Caki2 (cell line): ENCODE measurements at places on chromosomes 13 and 19. TPM values are rescaled to one million over a fixed set of nuclear protein-coding genes. Genes with fewer than 3 reads are reported as not detected.

DNA sequence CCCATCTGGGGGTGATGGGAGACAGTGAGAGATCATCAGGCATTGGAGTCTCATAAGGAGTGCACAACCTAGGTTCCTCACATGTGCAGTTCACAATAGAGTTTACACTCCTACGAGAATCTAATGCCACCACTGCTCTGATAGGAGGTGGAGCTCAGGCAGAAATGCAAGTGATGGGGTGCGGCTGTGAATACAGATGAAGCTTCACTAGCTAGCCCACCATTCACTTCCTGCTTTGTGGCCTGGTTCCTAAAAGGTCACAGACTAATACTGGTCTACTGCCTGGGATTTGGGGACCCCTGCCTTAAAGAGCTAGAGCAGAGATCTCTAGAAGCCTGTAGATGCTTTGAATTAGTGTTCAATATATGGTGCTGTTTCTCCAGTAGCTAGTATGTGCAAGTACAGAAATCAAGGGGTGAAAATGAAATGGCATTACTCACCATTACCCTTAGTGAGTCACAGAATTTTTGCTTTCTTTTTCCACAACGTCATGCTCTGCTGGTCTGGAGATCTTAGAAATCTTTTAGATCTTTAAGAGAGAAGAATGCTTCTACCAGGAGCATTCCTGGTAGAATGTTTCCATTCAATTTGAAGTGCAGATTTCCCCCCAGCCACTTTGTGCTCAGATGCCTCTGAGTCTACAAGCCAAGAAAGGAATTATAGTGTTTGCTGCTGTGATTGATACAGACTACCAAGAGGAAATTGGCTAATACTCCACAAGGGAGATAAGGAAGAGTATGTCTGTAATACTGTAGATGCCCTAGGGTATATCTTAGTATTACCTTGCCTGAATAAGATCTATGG lies 2301.2 kb downstream of the PCDH9 start:
- DNase-seq: peak; percentile 77

DNA sequence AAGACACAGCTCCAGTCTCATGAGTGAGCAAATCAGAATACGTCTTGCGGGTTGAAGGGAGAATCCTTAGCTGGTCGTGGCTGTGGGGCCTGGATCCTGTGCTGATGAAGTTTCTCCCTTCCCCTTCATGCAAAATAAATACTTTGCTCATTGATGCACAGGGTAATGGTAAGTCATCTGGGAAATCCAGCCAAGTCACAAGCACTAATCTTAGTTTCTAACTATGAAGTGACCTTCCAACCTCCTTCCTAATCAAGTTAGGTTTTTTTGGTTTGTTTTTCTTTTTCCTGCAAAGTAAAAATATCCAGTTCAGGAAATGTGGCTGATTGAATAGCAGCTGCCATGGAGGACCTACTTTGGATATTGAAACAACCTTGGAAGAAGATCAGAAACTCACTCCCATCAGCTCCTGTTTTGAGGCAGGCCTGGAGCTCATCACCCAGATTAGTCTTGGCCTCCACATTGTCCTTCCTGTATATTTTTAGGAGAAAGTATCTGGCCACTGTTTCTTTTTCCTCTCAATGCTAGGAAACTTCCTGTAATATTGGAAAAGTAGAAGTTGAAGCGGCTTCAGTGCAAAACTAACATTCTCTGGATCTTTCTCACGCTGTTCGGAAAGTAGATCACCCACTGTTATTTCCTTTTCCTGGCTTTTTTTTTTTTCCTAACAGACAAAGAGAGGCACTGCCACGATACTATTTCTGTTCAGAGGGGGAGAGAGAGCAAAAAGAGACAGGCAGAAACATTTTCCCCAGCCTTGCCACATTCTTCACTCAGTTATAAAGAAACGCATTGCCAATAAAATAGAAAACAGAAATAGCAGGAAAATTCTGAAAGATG lies 12.3 kb upstream of the ARL11 start:
- no peak for DNase-seq

- peak; percentile 16 for DNase-seq
Measured at GRCh38 chr13:113584870-113585671, 518 bp downstream of the TFDP1 start.

- no peak for DNase-seq
Measured at GRCh38 chr13:78586706-78587105, 16.6 kb downstream of the POU4F1 start.

DNA sequence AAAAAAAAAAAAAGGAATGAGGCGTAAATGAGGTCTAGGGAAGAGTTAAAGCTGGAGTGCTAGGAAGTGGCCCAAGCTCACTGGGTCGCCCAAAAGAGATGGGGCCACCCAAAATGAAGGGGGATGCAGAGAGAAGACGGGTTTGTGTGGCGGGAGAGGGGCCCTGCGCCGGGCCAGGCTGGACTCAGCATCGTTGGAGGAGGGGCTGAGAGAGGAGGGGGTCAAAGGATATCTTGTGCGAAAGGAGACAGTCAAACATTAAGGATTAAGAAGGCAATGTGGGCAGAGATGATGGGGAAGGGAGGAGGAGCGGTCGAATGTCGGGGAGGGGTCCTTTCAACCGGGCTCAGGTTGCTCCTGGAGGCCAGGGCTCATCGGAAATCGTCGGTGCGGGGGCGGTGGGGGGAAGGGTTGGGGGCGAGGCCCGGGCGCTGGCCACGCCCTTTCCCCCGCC lies 825 bp upstream of the CARM1 start:
- no peak for DNase-seq

DNA sequence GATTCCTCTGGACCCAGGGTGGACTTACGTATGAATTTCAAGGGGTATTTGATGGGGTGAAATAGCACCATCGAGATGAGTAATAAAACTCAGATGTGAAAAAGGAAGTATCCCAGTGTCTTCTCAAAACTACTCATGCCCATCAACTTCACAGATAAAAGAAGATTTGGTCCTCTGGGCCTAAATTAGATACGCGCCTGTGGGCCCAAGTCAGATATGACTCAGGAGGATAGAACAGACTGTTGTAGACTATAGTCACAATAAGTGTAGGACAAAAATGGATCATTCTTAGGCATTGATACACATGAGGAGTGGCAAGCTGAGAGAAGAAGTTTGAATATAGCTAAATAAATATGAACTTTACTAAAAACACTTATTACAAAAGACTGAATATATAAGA lies 2438.8 kb downstream of the PCDH9 start:
- no peak for DNase-seq

GRCh38 chr13:108985166-108985565 lies 355.8 kb downstream of the MYO16 start:
- DNase-seq: no peak

DNA sequence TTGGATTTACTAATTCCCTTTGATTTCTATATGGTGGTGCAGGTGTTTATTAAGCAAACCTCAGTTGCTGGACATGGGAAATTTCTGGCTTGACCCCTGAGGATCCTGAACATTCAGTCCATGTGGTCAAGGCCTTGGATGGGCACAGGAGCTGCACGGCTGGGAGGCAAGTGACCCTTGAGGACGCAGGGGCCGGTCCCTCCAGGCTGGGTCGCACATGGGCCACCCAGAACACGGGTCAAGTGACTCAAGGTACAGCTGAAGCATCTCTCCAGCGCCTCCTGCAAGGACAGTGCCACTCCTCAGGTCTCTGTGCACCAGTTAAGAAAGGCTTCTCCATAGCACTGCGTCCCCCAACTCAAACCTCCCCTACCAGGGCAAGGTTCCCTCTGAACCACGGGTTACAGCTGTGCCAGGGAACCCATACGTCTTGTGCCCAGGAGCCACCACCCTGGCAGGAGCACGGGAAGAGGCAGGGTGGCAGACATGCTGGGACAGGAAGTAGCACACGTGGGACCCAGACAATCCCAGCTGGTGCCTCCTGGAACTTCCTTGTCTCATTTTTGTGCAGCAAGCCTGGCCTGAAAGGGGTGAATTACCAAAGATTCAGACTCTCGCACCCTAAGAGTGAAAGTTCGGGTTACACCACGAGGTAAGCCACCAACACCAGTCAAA lies 93.1 kb downstream of the SPACA7 start:
- no peak for DNase-seq

DNA sequence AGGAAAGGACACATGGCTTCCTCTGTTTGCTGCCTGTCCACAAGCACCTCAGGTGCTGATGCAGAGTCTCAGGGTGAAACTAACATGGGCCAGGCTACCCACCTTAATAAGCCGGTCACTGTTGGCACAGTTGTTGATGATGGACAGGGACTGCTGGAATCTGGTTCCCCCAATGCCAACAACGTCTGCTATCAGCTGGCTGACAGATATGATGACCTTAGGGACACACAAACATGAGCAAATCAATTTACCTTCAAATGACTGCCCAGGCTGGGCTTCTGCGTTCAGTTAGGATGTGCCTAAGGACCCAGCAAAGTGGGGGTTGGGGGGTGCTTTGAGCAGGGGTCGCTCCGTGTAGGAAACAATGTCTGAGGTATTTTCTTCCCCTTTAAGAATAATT lies 77.1 kb upstream of the SLC15A1 start:
- no peak for DNase-seq

GRCh38 chr13:75836441-75836840 lies 200.3 kb downstream of the LMO7 start:
- DNase-seq: no peak

DNA sequence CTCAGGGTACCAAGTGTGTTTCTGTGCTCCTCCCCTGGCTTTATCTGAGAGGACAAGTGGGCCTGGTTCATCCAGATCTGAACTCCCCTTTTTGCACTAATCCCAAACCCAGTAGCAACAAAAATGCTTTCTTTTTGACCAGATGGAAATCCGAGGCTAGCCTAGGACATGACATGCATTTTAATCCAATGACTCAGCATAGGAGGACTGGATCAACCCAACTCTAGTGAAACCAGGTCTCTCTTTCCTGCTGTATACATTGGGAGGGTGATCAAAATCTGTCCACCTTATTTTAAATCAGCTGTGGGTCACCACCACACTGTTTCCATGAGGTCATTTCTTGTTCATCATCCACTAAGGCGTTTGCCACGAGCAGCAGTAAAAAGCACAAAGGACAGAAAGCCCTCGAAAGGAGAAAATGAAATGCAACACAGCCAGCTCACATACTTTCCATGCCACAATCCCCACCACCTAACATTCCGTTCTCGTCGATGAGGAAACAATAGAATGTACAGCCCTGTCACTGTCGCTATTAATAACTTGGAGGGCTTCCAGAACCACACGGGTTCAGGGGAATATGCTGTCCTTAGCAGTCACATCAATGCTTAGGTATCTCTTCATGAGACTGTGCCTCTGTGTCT lies 543.0 kb downstream of the IRS2 start:
- DNase-seq: peak; percentile 83

DNA sequence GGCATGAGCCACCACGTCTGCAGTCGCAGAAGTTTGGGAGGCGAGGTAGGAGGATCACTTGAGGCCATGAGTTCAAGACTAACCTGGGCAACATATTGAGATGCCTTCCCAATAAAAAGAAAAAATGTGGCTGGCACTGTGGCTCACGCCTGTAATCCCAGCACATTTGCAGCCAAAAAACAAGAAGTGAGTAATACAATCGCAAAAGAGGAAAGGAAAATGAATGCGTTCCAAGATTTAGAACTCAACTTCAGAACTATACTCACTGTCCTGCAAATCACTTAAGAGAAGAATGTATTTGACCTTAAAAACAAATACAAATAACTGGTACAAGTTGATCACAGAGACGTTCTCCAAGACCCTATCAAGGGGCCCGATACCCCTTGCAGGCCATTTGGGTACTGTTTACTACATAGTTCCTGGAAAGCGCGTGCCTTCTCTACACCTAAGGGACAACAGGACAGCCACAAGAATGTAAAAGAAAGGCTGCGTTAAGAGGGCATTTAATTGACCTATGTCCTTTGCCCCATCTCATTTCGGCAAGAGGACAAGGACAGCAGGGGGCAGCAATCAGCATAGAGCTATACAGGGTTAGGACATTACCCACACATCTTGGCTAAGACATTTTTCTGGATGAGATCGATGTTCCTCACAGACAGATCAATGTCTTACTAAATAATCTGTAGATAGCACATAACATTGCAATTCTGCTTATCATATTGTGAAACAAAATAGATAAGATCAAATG lies 41.3 kb downstream of the FLT3 start:
- no peak for DNase-seq

DNA sequence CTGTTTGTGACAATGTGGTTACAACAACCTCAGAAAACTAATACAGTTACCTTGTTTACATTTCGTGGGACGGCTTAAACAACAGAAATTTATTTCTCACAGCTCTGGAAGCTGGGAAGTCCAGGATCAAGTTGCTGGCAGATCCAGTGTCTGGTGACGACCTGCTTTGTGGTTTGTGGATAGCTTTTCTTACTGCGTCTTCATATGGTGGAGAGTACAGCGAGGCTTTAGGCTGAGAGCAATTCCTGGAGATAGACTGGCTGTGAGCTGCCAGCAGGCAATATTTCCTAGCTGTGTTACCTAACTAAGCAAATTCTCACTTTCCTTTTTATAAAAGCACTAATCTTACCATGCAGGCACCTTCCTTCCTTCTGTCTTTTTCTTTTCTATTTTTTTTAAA lies 1203.5 kb upstream of the PRR20A start:
- no peak for DNase-seq

GRCh38 chr13:106499896-106500295 lies 35.6 kb downstream of the EFNB2 start:
- no peak for DNase-seq

DNA sequence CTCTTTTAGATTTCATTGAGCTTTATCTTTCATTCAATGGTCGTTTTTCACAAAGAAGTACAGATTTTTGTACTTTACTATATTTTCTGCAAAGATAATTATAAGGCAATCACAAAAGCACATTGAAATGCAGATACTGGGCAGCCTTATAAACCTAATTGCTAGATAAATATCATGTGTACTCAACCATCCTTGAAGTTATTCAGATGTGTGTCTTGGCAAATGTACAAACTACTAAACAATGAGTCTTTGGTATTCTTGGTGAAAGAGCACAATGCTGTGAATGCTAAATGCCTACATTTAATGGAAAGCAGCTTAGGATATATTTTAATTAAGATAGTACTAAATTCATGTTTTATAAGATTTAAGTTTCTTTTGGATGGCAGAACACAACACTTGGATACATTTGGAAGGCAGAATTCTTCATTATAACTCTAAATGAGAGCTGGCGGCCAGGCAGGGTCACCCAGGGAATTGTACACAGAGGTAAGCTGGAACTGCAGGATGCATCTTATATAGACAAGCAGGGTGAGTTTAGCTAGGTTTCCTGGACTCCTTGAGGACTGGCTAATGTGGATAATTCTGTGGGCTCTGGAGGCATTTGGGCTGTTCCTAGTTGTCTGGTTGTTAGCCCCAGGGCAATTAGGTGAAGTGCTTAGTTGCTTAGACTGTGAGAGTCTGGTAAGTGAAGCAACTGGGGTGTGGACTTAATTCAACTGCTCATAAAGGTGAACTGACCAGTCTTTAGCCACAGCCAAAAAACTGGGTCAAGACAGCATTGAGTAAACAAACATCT lies 286.6 kb downstream of the PCDH20 start:
- DNase-seq: no peak

- no peak for DNase-seq
Measured at GRCh38 chr19:41771410-41771809, 16.1 kb downstream of the CEACAM6 start.

GRCh38 chr19:4172861-4173473 lies 9.4 kb downstream of the SIRT6 start:
- peak; percentile 63 for DNase-seq

Gene PEAK3
- not detected in 2 replicates for total RNA-seq

Gene ZNF701
- 4.0 and 10.2 TPM in 2 replicates for total RNA-seq

Gene TBXA2R
- 0.98 TPM in 1 of 2 replicates, not detected in the other for total RNA-seq

Gene GPC6
- 6.5 and 6.7 TPM in 2 replicates for total RNA-seq

Gene NMRK2
- total RNA-seq: not detected in 2 replicates

Gene ZNF530
- 5.2 and 13.3 TPM in 2 replicates for total RNA-seq

Gene TMEM38A
- 4.8 and 9.9 TPM in 2 replicates for total RNA-seq

Gene PRX
- 4.4 and 5.3 TPM in 2 replicates for total RNA-seq

Gene PRR19
- total RNA-seq: 3.0 TPM in 1 of 2 replicates, not detected in the other

Gene NDUFB7
- total RNA-seq: 350 and 590 TPM in 2 replicates

Gene LGALS7
- not detected in 2 replicates for total RNA-seq

Gene REEP6
- 4.1 and 7.4 TPM in 2 replicates for total RNA-seq
